Stimulated activated CD8-positive, alpha-beta memory T cell treated with anti-CD3 and anti-CD28 coated beads, Interleukin-7, amount 100 ng/mL, for 24 hours (primary cell): ENCODE measurements at places on chromosomes 7 and 10.

DNA sequence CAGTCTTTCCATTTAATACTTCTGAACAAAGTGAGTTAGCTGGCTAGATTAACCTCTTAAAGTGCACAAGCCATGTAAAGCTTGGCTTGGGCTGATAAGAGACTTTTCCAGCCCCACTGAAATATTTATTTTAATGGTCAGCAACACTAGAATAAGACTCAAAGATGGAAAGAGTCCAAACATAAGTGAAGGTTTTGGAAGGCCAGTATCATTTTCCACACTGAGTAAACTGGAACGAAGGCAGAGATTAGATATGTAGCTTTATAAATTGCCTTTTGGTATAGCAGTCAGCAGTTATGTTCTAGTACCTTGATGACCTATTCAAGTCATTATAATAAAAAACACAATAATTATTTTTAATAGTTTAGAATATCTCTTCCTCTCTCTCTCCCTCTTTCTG lies 102.2 kb downstream of the HDAC9 start:
- DNase-seq, result no peak

DNA sequence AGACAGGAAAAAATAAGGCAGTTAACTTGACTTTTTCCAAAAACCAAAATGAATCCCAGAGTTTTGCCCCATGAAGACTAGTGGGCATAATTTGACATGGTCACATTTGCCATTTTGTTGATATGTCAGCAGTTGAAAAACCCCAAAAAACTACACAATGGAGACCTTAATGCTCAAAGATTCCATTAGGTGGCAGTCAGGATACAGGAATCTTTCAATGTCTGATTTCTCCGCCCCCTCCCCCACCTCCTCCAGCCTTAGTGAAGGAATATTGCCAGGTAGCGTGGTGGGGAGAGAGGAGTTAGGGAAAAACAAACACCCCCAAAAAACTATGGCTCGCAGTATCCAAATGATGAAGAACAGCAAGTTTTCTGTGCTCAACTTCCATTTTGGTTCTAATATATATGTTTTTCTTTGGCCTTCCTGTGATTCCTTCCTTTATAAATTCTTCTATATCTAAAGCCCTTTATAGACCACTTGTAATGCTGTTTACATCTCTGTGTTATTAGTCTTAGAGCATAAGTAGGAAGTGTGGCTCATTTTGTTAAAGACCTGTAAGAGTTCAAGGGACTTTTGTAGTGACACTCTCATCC lies 6.7 kb upstream of the SMNDC1 start:
- DNase-seq, result no peak

DNA sequence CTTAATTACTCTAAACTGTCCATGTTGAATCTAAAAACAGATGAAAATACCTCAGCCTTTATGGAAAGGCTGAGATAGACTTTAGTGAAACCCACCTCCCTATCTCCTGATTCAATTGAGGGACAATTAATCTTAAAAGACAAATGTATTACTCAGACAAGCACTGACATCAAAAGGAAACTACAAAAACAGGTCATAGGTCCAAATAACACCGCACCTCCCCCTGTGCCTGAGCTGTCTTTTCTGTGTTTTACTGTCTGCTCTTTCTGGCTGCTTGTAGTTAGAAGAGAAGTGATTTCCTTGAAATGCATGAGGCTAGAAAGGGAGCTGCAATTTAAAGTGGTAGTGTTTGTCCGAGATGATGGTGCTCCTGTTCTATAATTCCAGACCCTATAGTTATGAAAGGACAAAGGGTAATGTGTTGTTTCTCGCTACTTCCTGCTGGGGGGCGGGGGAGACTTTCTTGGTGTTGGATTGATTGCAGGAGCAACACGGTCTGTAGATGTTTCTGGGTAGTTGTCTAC lies 16.0 kb downstream of the AKR1C8 start:
- no peak for DNase-seq

GRCh38 chr10:6601246-6601805 lies 21.2 kb upstream of the PRKCQ start:
- no peak for DNase-seq

DNA sequence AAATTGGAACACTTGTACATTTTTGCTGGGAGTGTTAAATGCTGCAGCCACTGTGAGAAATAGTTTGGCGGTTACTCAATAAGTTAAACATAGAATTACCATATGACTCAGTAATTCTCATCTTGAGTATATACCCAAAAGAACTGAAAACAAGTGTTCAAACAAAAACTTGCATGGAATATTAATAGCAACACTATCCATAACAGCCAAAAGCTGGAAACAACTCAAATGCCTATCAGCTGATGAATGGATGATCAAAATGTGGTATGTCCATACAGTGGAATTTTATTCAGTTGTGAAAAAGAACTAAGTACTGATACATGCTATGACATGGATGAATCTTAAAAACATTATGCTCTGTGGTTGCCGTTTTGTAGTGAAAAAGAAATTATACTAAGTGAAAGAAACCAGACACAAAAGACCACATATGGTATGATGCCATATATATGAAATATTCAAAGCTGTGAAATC lies 63.0 kb upstream of the SP4 start:
- DNase-seq, result no peak

DNA sequence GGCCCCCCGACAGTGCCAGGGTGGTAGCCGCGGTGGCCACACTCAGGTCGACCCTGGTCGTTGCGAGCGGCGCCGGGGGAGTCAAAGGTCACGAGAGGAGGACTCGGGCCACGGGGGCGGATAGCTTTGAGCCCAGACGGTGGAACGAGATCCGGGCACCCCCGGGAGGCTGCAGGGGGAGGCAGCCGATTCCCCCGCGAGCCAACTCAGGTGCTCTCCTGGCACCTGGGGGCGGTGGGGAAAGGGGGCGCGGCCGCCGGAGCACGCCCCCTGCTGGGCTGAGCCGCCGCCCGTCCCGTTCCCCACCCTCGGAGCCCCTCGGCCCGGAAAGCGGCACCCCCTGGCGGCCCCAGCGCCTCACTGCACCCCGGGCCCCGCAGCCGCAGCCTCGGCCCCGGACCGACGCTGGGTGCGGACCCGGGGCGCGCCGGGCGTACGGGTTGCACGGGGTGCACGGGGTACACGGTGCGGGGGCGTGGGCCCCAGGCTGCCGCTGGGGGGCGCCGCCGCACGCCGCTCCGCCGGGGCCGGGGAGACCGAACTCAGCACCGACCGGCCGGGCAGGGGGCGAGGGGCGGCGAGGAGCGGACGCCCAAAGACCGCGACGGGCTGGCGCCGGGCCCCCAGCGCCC lies 521 bp upstream of the NYAP1 start:
- DNase-seq, result peak; percentile 66

GRCh38 chr7:45888185-45888992 lies at the start of gene IGFBP1:
Gene IGFBP1 (plus strand): TSS chr7:45888488. CDS start chr7:45888653, 165 bp downstream.
- DNase-seq, result no peak

DNA sequence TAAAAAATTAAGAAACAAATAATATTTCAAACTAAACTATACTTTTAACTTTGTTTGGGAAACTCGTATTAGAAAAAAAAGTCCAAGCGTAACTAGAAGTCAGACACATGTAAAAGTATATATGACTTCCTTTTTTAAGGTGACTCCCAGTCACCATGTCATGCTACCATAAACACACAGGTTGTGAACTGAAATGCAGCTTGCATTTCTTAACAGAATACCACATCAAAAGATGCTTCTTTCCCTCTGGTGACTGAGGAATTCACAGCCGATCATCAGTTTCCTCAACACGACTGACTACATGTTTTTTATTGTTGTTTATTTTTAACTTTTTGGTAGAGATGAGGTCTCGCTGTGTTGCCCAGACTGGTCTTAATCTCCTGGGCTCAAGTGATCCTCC lies 445.0 kb downstream of the PARD3 start:
- no peak for DNase-seq
